Mammary epithelial cell (primary cell): ENCODE measurements at places on chromosomes 4 and X. TPM values are rescaled to one million over a fixed set of nuclear protein-coding genes. Genes with fewer than 3 reads are reported as not detected.

DNA sequence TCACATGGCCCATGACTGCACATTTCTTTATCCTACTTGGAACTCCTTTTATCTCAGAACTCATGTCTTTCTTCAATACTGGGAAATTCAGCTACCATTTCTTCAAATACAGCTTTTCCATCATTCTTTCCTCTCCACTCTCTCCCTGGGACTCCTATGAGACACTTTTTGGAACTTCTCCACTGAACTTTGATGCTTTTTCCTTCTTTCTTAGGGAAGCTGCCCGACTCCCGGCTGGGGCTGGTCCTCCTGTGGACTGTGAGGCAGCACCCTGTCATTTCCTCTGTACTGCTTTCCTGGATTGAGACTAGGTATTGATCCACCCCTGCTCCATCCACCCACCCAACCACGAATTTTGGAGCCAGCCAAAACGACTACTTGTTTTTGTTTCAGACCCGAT lies 40.0 kb downstream of the ZFYVE28 start:
- no peak for DNase-seq

- DNase-seq: peak; percentile 88
Observed at GRCh38 chr4:14888790-14889572, 113.3 kb upstream of the CPEB2 start.

GRCh38 chr4:140071806-140072205 lies 82.2 kb downstream of the MAML3 start:
- peak; percentile 75 for DNase-seq

DNA sequence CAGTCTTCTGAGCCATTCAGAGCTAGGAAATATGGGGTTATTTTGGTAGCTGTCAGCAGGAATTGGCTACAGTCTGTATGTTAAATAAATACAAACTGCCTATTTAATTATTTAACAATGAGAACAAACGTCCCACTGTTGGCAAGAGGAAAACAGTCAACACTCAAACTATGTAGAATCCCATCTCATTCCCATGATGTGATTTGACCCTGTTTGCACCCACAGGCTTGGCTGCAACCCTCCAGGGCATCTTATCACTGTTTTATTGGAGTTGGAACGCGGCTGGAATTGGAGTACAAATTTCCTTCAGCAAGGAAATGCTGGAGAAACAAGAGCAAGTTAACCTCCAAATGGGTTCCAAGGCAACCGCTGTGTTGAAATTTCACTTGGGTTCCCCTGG lies 124.0 kb downstream of the KIT start:
- no peak for DNase-seq

- no peak for DNase-seq
Observed at GRCh38 chrX:19795307-19795706, 92.1 kb downstream of the SH3KBP1 start.

DNA sequence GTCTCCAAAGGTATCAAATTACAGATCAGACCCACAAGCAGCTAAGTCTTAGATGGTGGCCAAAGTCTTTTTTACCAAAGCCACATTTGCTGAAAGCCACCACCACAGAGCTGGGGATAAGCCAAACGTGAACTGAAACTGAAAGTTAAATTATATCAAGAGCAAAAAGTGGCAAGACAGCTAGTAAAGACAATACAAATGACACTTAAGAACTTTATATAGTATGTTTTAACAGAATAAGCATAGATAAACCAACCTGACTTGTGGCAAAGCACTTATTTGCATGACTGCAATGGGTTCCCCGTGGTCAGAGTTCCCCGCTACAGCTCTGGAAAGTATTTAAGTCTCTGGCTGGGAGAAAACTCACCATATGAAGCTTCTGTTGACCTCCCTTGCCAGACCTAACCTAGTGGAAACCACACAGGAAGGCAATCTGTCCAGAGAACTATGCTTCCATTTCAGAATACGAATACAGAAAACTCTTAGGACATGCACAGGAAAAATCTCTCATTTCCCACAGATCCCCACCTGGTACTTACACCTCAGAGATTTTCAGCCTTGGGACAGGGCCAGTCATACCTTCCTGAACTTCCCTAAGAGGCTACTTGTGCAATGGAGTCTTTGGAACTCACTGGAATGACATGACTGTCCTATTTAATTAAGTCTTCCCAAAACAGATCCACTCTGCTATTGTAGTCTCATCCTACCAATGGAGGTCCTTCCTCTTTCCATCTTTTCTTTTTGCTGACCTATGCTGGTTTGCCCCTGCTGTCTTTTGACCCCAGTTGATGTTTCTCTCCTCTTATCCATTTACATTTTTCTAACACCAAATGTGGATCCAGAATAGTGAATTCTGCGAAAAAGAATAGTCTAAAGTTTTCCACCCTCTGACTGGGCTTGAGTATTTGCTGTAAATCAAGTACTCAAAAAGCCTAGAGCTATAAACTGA lies 225.1 kb downstream of the NR3C2 start:
- DNase-seq: no peak

GRCh38 chr4:115844180-115844579 lies 730.8 kb upstream of the NDST4 start:
- no peak for DNase-seq

DNA sequence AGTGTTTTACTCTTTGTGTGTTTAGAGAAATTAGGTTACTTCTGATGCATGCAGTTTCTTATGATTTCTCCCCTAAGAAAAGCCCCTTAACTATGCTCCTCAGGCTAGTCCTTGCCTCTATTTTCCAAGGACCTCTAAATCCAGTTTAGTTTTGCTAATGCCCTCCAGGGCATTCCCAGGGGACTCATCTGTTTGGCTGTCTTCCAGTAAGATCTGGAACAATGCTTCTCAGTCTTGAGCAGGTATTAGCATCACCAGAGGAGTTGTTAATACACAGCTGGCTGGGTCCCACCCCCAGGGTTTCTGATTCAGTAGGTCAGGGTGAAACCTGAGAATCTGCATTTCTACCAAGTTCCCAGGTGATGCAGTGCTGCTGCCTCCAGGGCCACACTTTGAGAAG lies 56.9 kb downstream of the OTC start:
- peak; percentile 48 for DNase-seq

DNA sequence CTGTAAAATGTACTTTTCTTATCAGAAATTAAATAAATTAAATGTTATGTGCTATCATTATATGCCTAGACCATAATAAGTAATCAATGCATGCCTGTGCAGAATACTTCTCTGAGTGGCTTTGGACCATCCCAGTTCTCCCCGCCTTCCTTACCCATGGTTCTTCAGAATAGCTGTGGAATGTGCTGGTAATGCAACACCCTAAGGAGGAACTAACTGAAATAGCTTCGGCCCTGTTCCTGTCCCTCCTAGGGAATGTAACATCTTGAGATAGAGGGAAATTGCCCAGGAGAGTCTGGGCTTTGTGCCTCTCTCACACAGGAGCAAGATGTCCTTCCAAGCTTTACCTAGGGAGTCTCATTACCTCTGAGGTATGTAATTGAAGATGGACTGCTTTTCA lies 693.6 kb upstream of the HS3ST1 start:
- no peak for DNase-seq

DNA sequence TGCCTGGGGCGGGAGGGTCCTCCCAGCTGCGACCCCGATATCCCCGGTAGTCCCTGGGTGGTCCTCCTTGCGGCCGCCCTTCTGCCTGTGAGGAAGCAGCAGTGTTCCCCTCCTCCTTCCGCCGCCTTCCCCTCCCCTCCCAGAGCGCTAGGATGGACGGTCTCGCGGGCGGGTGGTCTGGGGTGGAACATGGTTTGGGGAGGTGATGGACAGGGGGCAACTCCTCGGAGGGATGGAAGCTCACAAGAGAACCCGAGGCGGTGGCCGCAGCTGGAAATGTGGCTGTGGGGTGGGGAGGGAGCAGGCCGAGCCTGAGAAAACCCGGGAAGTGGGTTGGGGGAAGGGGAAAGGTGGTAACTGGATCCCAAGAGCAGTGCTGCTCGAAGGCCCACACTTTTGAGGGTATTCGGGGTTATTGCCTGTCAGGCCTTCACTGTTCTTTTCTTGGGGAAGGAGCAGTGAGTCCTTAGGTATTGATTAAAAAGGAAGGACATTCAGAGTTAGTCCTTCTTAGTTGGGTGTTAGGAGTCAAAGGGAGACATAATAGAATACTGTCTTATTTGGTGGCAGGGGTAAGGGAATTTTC lies 581 bp downstream of the UBE2K start:
- peak; percentile 41 for DNase-seq

- peak; percentile 27 for DNase-seq
Observed at GRCh38 chr4:113952452-113953029, 26.9 kb downstream of the ARSJ start.

GRCh38 chrX:121336831-121337421 lies 289.5 kb downstream of the GLUD2 start:
- DNase-seq: peak; percentile 67

GRCh38 chr4:123866796-123867195 lies 470.2 kb downstream of the SPRY1 start:
- no peak for DNase-seq

DNA sequence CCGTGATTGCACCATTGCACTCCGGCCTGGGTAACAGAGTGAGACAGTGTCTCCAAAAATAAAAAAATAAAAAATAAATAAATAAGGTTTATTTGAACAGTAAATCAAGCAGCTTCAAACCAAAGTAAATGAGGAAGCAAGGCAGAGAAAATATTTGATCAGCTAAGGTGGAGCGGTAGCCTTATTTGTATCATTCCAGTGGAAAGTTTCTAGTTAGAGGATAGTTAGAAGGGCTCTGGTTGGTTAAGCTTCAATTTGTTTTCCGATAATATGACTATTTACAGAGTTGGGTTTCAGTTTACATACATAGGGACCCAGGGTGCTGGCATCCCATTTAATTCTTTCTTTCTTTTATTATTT lies 21.8 kb upstream of the OPHN1 start:
- DNase-seq: no peak

GRCh38 chr4:144715230-144715629 lies 69.3 kb downstream of the HHIP start:
- no peak for DNase-seq

- no peak for DNase-seq
Observed at GRCh38 chr4:4779486-4779885, 80.0 kb upstream of the MSX1 start.

DNA sequence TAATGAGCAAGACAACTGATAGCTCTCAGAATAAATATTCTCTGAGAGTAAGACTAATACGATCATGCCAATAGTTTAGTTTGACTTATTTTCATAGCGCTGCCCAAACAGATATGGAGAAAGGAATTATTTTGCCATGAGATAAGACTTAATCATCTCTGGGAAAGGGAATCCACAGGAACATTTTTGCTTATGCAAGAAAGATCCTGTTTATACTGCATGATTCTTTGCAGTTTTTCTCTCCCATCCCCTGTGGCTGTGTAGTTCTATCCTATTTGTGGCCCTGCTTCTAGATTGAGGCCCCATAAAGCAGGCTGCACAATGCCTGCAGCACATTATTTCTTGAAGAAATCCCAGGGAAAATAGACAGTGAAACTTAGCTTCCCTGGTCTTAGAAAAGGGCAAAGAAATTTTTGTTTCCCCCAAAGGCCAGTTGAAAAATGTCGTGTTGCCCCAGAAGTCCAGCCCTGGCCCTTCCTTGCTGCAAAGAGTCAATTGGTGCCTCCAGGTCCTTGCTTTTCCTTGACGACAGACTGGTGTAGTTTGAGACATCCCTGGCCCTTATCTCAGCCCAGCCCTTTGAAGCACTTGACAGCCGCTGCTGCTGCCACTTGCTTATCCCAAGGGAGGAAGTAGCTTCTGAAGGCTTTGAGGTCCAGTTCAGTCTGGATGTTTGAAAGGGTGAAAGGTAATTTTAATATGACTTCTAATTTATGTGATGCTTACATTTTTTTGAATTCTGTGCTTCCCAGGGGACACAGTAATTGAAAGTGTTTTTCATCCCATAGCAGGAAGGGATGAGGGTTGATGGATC lies 45.0 kb upstream of the SH3RF1 start:
- DNase-seq: peak; percentile 23

GRCh38 chr4:62006108-62006507 lies 806.0 kb downstream of the ADGRL3 start:
- no peak for DNase-seq

GRCh38 chrX:90883479-90883878 lies 551.2 kb upstream of the PABPC5 start:
- no peak for DNase-seq

- DNase-seq: no peak
Observed at GRCh38 chr4:148686449-148686848, 244.2 kb upstream of the NR3C2 start.

SAGE1 gene
- not detected for polyA plus RNA-seq

MND1 gene
- polyA plus RNA-seq: 4.5 TPM

KCNIP4 gene
- polyA plus RNA-seq: not detected

SORBS2 gene
- polyA plus RNA-seq: 3.6 TPM

SLC16A2 gene
- 39.1 TPM for polyA plus RNA-seq

ADD1 gene
- polyA plus RNA-seq: 94.4 TPM

CRMP1 gene
- polyA plus RNA-seq: 0.03 TPM

ADH1C gene
- not detected for polyA plus RNA-seq
